ENCODE measurements at places on chromosomes 11 and 22.
A peak's percentile ranks its signal among the peaks of the same experiment; 100 is the strongest.

- DNase-seq: no peak
These were observed 22.2 kb downstream of the NNMT start for GRCh38 chr11:114318361-114318760.

DNA sequence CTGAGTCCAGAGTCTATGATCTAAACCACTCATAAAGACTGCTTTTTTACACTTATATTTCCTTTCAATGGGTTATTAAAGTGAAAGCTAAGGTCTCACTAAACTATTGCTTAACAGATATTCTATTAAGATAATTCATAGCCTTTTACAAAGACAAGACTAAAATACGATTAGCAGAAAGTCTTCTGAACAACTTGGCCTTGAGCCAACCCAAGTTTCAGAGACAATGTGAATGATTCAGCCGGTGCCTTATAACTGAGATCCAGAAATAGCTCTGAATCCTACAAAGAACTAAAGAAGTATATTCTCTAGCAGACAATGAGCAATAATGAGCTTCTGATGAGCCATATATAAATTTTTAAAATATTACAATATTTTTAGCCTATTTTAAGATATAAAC, 41.5 kb upstream of the CARD18 start:
- peak; percentile 37 for DNase-seq

- DNase-seq: no peak
These were observed 1.3 kb upstream of the KDM2A start for GRCh38 chr11:67117672-67118180.

DNA sequence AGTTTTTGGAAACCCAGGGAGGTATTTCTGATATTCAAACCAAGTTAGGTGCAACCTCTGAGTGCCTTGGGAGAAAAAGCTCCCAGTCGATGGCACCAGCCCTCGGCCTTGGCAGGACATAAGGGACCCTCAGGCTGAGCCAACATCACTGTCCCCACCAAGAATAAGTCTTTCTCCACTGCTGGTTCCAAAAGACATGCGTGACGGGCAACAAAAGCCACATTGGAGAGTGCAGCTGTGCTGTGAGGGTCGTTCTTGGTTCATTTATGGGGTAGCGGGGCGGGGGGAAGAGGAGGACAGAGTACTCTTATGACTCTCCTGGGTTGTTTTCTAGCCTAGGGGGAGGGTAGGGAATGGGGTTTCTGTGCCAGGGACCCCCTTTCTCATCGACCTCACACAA, 11.2 kb upstream of the TPCN2 start:
- no peak for DNase-seq

DNA sequence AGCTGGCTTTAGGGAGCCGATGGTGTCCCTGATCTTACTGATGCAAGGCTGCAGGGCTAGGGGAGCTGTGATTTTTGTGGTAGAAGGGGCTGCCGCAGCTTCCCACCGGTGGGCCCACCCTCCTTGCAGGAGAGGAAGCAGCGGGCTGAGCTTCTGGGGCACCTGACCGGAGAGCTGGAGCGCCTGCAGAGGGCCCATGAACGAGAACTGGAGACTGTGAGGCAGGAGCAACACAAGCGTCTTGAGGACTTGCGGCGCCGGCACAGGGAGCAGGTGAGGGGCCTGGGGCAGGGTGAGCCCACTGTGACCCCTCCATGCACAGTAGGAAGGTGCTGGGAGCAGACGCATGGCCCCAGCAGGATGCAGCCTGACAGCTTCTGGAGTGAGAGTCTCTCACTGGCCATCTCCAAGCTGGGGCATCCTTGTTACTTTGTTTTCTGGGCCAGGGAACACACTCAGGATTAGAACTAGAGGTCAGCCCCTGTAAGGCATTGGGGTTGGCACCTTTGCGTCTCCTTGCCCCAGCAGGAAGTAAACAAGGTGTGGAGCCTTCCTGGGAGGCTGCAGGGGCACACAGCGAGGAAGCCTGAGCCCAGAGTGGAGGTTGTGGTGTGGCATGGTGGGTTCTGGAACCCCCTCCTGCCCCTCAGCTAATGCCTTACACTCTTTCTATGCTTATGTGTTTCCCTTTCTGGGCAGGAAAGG, 66.7 kb downstream of the CEP164 start:
- no peak for DNase-seq

DNA sequence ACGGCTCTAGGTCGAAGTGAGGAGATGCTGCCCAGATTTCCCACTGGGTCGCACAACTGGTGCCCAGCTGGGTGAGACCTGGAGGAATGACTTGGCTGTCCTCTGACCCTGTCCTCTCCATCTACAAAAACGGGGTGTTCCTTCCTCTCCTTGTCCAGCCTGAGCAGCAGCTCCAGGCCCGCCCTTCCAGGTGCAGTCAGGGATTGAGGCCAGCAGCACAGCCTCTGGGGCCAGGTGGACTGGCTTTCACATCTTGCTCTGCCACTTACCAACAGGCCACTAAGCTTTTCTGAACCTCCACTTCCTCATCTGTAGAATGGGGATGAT, 91.7 kb upstream of the LMO1 start:
- no peak for DNase-seq

DNA sequence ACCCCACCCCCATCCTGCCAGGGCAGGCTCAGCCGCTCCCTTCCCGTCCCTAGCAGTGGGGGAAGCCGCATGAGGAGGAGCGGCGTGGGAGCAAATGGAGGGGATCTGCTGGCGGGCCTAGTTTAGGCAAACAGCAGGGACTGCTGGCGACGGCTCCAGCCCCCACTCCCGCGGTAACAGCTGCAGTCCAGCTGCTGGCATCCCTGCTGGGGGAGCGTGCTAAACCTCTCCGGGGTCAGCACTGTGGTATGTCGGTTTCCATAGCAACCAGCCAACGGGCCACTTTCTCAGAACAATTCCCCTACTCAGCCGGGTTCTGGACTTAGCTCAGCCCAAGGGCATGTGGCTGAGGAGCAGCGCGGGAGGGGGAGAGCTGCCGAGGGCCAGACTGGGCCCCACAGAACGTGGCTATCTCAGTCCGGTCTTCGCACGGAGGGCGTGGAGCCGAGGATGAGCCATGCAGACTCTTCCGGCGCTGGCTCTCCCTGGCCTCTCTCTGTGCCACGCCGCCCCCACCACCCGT, 98.8 kb downstream of the PKNOX2 start:
- no peak for DNase-seq

- no peak for DNase-seq
These were observed 649 bp downstream of the SELENOO start for GRCh38 chr22:50201191-50202129.

- no peak for DNase-seq
These were observed 104.2 kb upstream of the SOX6 start for GRCh38 chr11:16460508-16460907.

DNA sequence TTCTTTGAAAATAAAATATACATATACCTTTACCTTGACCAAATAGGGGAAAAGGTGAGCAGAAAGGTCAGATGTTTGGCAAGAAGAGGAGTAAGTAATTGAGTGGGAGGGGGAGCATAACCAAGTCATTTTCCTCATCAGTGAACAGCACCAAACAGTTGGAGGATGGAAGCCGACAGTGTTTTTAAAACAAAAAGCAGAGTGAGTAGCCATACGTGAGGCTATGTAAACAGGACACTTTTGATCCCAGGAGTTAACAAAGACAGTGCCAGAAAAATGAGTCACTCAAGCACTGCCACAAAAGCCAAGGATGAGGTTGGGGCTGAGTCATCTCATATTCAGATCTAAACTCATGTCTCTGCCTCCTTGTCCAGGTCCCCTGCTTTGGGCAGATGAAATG, 734.7 kb downstream of the KCNA4 start:
- DNase-seq: peak; percentile 69

DNA sequence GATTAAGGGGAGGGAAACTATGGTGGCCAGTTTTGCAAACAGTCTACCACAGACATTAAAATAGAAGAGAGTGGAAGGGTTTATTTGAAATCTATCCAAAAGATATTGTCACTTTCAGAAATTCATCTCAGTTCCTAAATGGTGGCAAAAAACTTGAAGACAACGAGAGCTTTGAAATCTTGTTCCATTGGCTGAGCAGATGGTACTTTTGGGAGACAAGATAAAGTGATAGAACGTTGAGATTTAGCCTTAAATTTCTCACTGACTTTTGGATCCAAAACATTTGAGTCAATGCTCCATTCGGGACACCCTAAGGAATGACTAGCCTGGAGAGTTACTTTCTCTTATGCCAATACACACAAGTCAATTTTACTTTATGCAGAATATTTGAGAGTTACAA, 319.1 kb upstream of the LARGE1 start:
- DNase-seq: no peak

- no peak for DNase-seq
These were observed 10.8 kb downstream of the PANX1 start for GRCh38 chr11:94139416-94139815.

DNA sequence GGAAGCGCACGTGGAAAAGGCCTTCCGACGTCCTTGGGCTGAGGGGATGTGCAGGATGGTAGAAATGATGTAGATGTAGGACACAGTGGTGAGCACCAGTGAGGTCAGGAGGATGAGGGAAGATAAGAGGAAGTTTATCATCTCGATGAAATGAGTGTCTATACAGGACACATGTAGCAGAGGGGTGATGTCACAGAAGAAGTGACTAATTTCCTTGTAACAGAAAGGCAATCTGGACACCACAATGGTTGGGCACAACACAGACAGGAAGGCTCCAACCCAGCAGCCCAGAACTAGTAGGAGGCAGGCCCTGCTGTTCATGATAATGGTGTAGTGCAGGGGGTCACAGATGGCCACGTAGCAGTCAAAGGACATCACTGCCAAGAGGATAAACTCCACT, 35.0 kb upstream of the OR6M1 start:
- no peak for DNase-seq

- no peak for DNase-seq
These were observed 2.7 kb upstream of the LDHAL6A start for GRCh38 chr11:18452927-18453326.

- no peak for DNase-seq
These were observed 1126.9 kb downstream of the BRD1 start for GRCh38 chr22:48700566-48701295.

DNA sequence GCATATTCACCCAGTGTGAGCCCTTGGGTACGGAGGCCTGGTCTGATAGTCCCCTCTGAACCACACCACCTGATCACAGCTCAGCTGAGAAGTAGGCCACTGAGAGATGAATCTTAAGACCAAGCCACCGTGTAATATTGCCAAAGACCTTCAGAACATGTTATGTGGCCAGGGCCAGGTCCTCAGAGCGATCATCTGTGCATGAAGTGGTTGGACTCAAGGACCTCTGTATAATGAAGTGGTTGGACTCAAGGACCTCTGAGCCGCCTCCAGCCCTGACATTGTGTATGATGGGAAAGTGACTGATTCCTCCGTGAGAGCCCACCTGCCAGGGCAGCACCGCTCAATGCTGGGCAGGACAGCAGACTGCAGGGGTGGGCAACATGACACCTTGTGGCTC, 70.2 kb downstream of the TP53I11 start:
- no peak for DNase-seq

DNA sequence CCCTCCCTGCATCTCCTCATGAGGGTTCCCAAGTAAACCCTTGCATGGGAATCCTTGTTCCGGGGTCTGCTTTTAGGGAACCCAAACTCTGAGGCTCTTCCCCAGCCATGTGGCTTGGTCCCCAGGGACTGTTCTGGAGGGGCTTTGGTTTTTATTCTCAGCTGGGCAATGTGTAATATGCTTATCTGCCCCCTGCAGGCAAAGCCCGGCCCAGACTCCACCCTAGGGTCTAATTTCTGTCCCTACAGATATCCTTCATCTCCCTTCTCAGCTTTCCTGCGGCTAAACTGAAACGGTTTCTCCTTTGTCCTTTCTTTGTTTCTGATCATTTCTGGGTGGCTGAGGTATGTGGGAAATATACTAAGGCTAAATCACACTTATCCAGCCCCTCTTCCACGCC, 37.1 kb downstream of the TST start:
- no peak for DNase-seq

All from NCI-H446 (cell line).